Ascending aorta (tissue), 2 donors: ENCODE measurements at places on chromosomes 16 and 17. TPM values are rescaled to one million over a fixed set of nuclear protein-coding genes. Genes with fewer than 3 reads are reported as not detected.
A peak's percentile ranks its signal among the peaks of the same experiment; 100 is the strongest.

DNA sequence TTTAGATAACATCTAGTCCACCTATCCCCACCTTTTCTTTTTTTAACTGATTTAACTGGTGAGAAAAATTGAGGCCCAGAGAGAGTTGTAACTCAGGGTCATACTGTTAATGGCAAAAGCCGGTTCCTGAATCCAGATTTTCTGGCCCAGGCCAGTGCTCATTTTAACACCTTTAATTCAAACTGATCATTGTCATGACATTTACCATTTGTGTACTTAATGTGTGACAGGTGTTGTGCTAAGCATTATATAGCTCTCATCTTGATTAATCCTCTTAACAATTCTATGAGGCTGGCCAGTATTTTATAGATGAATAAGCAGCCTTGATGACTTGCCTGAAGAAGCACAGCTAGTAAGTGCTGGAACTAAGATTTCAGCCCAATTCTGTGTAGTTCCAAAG lies 14.4 kb downstream of the RHOT1 start:
- DNase-seq = no peak

- DNase-seq = no peak
Observed at GRCh38 chr16:69237296-69237695, 50.3 kb downstream of the SNTB2 start.

GRCh38 chr17:6045621-6046357 lies 24.4 kb upstream of the WSCD1 start:
- no peak for DNase-seq

DNA sequence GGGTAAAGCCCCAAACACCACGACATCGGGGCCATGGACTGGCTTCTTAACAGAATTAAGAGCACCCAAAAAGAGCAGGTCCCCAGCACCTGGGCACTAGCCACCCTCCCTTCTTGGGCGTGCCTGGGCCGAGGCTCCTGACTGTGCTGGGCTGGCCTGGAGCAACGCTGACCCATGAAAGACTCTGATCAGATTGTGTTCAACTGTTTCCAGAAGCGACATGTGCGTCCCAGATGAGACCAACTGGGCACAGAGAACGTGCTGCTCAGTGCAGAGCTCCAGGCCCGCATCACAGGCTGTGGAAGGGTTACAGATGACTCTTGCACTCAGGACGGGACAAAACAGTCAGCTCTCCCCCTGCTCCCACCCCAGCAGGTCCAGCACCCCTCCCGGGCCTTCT lies 100.7 kb downstream of the KCNJ12 start:
- no peak for DNase-seq

DNA sequence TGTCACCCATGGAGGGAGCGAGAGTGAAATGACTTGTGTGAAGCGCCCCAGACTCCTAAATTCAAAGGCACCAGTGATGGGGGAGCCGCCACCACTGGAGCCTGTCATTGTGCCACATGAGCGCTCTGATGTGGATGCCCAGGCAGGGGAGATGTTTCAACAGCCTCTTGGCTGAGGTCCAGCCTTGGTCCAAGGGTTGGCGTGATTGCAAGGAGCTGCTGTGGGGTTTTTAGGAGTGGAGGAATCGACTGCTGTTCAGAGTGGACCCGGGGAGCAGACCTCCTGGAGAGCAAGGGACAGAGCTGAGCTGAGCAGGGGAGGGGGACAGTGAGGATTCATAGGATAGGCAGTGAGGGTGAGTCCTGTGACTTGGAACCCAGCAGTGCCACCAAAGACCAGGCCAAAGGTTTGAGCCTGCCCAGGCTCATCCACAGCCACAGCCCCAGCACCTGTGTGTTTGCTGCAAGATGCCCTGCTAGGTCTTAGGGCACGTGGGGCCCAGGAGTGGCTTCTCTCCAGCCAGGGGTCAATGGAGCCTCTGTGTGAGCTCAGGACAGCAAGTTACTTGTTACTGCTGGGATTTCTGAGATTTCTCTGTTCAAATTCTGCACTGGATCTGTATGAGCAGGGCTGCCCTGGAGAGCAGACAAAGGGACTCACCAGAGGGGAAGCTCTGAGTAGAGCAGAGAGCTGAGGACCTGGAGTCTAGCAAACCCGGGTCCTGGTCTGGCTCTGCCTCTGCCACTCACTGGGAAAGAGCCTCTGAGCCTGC lies 20.3 kb downstream of the RHBDL3 start:
- DNase-seq = no peak

DNA sequence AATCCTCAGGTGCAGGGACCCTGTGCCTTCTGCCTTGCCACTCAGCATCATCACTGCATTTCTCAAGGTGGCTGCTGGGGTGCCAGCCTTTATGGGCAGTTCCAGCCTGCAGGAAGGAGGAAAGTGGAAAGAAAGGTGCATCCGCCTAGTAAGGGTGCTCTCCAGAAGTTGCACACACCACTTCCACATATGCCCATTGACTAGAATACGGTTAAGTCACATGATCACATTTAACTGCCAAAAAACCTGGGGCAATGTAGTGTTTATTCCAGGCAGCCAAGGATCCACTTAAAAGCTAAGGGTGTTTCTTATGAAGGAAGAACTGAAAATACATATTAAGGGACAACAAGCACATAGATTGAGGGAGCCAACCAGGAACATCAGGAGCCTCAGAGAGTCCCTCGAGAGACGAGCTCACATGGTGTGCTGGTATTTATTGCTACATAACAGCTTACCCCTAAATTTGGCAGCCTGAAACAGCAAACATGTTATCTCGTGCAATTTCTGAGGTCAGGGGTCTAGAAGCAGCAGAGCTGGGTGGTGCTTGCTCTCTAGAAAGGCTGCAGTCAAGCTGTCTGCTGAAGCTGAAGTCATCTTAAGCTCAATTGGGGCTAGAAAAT lies 52.0 kb upstream of the MMP2 start:
- no peak for DNase-seq

GRCh38 chr16:483341-484075 lies 44.0 kb upstream of the CAPN15 start:
- no peak for DNase-seq

DNA sequence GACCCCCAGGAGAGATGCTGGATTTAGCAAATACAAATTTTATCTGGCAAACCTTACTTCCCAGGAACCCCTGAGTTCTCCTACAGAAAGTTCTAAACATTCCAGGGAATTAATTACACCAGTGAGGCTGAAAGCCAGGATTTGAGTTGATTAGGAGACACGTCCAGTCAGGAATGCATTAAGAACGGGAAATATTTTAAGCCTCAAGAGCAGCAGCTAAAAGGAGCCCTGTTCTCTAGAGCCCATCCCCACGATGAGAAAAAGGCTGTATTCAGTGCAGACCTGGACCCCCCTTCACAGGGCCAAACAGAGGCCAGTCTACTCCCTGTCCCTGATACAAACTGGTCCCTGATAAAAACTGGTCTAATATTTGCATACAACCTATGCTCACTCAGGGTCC lies 55.0 kb downstream of the VAT1L start:
- DNase-seq = no peak

- DNase-seq = no peak
Observed at GRCh38 chr16:86925067-86925791, 346.9 kb downstream of the FOXL1 start.

DNA sequence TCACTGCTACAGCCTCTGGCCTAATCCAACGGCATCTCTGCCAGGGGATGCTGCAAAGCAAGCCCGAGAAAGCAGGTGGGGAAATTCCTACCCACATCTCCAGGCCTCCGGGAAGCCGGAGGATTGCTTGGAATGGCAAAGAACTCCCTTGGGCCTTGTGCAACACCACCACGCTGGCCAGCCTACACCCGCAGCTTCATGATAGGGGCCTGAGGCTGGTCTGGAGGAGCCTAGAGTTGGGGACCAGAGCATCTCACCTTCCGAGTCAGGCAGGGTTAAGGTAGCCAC lies 20.3 kb downstream of the GGA3 start:
- no peak for DNase-seq

DNA sequence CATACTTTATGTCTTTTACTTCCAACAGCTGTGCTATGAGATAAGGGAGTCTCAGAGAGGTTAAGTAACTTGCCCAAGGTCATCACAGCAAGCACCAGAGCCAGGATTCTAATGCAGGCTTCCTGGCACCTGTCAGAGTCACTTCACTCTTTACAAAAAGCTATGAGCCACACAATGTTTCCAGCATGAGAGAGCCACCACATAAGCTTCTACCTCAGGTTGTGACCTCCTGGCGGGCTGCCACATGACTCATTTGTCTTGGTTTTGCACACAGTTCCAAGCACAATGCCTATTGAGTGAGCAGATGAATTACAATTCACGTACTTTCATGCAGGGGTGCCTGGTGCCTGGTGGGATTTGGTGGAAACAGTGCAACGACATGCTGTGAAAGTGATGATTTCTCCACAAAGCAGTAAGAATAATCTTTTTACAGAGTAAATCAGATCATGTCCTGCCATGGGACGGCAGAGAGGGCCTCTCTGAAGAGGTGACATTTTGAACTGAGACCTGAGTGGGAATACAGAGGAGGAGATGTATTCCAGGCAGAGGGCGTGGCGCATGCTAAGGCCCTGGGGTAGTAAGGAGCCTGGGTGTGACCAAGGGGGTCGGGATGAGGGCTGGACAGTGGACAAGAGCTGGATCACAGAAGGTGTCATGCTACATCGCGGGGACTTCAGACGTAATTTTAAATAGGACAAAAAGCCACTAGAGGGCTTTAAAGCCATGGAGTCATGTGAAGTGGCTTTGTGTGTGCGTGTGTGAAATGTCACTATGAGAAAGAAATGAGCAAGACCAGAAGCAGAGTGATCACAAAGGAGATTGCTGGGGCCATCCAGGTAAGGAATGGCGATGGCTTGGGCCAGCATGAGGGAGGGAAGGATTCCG lies 53.4 kb downstream of the CACNG3 start:
- no peak for DNase-seq

DNA sequence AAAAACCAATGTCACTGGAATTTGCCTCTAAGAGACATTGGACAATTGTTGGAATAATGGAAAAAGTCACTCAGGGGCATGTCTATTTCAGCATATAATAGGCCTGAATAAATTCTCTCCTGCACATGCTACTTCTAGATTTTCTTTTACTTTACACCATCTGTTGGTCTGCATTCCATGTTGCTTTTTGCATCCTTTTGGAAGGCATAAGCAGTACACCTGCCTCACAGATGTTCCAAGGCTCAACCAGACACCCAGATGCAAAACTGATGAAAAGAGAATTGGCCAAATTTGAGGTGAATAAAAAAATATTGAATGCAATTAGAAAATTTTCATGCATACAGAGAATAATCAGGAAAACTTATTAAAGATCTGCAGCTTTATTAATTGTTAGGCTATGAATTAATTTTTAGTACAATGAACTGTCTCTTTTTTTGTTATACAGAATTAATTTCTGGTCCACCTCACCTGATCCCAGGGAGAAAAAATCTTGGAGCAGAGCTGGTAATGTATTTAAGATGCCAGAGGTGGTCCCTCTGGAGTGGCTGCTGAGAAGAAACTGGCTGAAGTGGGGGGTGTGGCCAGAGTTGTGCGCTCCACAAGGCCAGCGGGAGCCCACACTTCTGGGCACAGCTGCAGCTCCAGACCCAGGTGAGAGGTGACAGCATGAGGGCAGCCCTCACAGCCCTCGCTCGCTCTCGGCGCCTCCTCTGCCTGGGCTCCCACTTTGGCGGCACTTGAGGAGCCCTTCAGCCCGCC lies 778.6 kb downstream of the CDH11 start:
- DNase-seq = no peak

DNA sequence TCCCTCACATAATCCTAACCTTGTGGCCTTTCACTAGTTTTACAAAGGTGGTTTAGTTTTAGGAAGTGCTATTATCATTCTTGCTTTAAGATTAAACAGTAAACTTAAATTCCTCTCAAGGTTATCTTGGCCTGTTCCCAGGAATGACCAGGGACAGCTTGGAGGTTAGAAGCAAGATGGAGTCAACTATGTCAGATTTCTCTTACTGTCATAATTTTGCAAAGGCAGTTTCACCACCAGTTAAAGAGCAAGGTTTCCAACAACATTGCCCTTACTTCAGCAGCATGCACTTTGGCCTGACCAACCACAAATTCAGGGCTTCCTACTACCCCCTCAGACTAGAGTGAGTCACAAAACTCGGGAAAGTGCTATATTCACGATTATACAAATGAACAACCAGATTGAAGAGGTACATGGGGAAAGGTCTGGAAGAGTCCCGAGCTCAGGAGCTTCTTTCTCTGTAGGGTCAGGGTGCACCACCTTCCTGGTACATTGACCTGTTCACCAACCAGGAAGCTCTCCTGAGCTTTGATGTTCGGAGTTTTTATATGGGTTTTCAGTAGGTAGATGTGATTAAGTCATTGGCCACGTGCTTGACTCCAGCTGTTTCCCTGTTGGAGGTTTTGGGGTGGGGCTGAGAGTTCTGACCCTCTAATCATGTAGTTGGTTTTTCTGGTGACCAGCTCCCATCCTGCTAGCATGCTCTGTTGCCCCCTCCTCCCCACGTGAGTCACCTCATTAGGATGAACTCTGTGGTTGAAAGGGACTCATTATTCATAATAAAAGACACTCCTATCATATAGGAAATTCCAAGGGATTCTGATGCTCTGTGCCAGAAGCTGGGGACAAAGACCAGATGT lies 19.4 kb downstream of the RHOT1 start:
- DNase-seq = no peak

GRCh38 chr16:80889779-80890359 lies 85.5 kb upstream of the CDYL2 start:
- no peak for DNase-seq

DNA sequence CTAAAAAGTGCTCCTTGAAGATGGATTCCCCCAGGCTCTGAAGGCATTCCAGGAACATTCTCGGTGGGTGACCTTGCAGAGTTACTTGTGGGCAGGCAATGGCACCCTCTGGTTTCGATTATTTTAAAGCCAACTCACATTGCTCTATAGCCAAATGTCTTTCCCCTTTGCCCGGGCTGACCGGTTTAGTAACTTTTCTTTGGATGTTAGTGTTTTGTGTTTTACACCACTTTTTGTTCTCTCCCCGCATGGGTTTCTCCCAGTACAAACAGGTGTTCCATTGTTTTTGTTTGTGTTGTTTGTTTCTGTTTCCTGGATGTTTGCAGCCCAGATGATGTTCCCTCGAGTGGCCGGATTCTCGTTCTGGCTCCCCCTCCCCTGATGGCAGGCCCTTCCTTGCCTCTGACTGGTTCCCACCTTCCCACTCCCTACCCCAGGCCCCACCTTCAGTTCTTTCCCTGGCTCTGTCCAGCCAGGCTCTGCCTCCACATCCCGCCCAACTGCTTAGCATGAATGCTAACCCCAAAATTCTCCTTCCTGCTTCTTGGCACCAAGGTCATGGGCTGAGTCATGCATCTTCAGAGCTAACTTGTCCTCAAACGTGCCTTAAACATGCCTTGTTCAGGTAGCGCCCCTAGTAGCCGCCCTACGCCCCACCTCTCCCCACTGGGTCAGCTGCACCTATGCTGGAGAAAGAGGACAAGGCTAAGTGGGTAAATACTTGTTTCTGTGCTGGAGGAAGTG lies 40.6 kb downstream of the ELAC2 start:
- DNase-seq = no peak

GRCh38 chr17:82059272-82060000 lies 6.2 kb downstream of the DUS1L start:
- no peak for DNase-seq

GRCh38 chr17:17535957-17536356 lies 39.8 kb upstream of the RASD1 start:
- peak; percentile 88 for DNase-seq

- no peak for DNase-seq
Observed at GRCh38 chr16:280991-281659, 734 bp downstream of the ARHGDIG start.

The TPSD1 gene
- total RNA-seq = 20.8 TPM

The DLX3 gene
- total RNA-seq = 1.6 TPM

The PYY gene
- total RNA-seq = not detected

The MT1E gene
- total RNA-seq = 456 TPM

The ITGAD gene
- total RNA-seq = not detected
